Stimulated activated CD4-positive, alpha-beta T cell treated with anti-CD3 and anti-CD28 coated beads, Interleukin-12 subunit alpha, Interleukin-12 subunit beta, amount 100 ng/mL, for 4 hours (primary cell): ENCODE measurements at places on chromosomes 4 and X.
A peak's percentile ranks its signal among the peaks of the same experiment; 100 is the strongest.

GRCh38 chr4:167176723-167177367 is 57.4 kb downstream of the SPOCK3 start:
- DNase-seq: no peak

- peak; percentile 97 for DNase-seq
These were observed at the start of gene RPS3A for GRCh38 chr4:151099229-151099975. RPS3A (plus strand) TSS chr4:151099628; CDS start chr4:151099653, 25 bp downstream.

GRCh38 chr4:119204916-119205315 is 7.6 kb upstream of the USP53 start:
- DNase-seq: no peak

DNA sequence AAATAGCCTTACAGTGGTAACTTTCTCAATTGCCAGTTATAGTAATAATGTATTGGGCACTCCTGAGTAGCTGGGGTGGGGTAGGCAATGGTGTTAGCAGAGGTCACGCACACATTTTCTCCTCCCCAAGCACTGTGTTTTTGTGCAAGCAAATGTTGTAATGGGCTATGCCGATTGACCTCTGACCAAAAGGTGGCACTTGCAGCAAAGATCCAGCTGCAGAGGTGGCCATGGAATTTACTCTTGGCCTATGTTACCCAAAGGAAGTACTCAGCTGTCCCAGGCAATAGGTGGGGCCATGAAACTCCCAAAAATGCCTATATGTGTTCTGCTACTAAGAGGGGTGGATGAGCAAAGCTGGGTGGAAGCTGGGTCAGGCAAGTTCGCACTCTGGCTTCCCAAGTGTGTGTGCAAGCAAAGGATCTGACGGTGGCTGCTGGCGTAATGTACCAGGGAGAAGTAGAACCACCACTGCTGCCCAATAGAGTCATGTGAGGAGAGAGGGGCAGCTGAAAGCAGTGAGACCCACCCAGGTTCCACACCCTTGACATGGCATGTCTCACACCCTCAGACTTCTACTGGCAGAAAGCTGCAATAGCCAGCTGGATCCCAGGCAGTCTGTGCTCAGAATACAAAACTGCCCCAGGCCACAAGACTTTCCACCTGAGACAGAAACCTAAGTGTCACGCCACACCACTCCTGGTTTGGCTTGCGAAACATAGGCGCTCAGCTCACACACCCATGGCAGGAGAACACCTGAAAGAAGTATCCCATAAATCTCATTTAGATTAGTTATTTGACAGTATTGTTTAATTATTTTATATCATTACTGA is 353.3 kb upstream of the EMCN start:
- DNase-seq: no peak

GRCh38 chrX:130975947-130976346 is 72.9 kb upstream of the ENOX2 start:
- DNase-seq: no peak

GRCh38 chr4:34950926-34951325 is 1293.4 kb downstream of the ARAP2 start:
- DNase-seq: no peak

DNA sequence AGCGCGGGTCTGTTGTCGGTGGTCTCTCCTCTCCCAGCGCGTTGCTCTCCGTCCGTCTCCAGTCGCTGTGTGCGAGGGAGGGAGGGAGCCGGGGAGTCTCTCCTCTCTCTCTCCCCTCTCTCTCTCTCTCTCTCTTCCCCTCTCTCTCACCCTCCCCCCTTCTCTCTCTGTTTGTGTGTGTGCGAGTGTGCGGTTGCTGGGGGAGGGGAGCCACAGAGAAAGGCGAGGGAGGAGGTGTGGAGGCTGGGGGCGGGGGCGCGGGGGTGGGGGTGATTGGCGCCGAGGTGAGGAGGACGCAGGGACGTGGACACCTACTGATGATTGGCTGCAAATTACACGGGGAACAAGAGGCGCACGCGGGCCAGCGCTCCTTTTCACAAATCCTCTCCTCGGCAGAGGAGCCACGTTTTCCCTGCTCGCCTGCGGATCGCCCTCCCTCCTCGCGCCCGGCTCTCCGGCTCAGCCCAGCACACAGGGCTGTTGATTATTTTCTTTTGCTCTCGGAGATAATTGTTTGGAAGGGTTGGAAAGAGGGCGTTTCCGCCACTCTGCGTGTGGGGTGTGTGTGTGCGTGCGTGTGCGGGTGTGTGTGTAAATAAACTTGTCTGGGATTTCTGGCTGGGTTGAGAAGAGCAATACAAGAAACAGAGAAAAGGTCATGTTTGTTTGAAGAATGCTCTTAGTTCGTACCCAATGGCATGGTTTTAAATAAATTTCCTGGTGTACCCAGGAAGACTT is at the start of gene CXXC4:
CXXC4 (minus strand) TSS at position 73 of the 738 bp plus-strand sequence. CDS start 3,092 bp downstream, outside the sequence.
- DNase-seq: no peak

GRCh38 chrX:107707866-107708265 is 67.7 kb downstream of the TSC22D3 start:
- DNase-seq: no peak

DNA sequence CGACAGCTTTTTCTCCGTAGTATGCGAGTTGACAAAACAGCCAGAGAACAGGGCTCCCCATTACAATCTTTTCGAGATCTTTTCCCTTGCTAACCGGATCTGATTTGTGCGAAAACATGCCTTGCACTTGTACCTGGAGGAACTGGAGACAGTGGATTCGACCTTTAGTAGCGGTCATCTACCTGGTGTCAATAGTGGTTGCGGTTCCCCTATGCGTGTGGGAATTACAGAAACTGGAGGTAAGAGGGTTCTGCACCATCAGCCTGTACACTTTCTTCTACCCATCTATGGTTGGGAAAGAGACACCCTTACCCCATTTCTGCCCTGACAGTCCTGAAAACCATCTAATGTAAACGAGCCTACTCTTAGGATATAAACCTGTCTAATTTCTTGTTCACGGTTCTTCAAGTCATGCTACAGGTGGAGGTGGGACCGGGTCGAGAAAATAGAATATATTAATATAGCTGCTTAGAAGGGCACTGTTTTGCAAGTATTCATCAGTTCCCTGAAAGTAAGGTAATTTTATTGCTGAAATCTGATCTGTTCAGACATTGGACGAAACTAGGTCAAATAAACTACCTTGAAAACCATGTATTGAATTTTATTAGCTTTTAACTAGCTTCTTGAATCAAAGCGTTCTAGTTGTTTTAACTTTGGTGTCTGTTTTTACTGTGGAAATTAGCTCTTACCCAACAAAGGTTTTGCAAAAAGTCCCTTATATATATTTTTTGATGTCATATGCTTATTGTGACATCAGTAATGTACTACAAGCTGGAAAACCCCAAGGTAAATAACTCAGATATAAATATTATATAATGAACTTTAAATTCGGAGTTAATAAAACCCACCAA is 869 bp downstream of the TMEM184C start:
- DNase-seq: no peak

- no peak for DNase-seq
These were observed 399.0 kb downstream of the GBA3 start for GRCh38 chr4:23091711-23092110.

GRCh38 chrX:153400146-153401132 is 711 bp downstream of the PNMA6E start:
- peak; percentile 46 for DNase-seq

DNA sequence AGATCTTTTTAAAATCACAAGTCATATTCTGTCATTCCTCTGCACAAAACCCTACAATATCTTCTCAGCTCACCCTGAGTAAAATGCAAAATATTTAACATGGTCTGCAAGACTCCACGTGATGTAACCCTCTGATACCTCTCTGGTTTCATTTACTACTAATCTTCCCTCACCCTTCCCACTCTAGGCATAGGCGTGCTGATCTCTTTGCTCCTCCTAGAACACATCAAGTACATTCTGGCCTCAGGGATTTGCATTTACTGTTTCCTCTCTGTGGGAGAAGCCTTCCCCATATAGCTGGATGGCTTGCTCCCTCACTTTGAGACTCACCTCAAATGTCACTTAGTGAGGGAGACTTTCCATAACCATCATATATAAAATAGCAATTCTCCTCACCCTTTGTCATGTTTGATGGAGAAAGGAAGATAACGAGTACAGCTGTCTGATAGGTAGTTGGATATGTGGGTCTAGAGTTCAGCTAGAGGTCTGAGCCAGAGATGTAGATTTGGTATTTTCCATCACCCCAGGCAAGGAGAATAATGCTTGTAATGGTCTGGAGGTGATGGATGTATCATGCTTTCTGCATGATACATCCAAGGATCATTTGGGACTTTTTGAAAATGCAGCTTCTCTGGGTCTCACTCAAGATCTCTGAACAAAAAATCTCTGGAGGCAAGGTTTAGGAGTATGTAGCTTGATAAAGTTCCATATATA is 123.9 kb upstream of the VAMP7 start:
- no peak for DNase-seq

GRCh38 chr4:108685036-108685686 is 34.8 kb downstream of the OSTC start:
- no peak for DNase-seq

- no peak for DNase-seq
These were observed 398.1 kb upstream of the RPS6KA3 start for GRCh38 chrX:20664774-20665173.

- no peak for DNase-seq
These were observed 68.8 kb downstream of the SEC24D start for GRCh38 chr4:118767109-118767508.

GRCh38 chrX:42102586-42103282 is 179.4 kb upstream of the CASK start:
- no peak for DNase-seq

DNA sequence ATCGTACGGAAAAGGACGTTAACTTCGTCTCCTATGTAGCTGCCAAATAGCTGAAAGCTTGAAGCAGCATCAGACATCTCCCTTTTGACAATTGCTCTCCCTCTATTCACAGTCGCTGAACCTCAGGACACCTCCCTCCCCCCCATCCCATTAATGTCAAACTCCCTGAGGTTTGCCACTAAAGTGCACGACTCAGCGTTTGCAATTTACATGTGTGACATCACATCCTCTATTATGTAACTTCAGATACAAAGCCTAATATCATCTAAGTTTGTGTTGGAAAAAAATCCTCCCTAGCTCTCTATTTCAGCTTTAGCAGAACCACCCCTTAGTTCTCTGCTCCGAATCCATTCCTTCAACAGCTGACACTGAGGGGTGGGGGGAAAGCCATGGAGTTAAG is 5.5 kb upstream of the NR3C2 start:
- no peak for DNase-seq

DNA sequence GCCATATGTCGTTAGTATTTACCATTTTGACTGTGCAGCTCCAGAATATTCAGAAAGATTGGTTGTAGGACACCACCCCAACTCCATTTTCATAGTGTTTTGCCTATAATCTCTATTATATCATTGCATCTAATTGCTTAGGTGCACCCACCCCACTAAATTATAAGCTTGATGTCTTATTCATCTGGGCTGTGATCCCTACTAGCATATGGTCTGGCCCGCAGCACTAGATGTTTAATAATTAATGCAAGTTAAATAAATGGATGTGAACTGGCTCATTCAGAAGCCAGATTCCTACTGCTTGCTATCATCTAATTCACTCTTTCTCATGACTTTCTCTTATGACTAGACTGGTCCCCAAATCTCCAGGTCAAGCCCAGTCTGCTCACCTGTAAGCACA is 143.5 kb downstream of the RELL1 start:
- no peak for DNase-seq

- no peak for DNase-seq
These were observed 41.8 kb downstream of the NPY5R start for GRCh38 chr4:163385466-163385865.

GRCh38 chr4:40887764-40888131 is 138.0 kb downstream of the NSUN7 start:
- DNase-seq: no peak

DNA sequence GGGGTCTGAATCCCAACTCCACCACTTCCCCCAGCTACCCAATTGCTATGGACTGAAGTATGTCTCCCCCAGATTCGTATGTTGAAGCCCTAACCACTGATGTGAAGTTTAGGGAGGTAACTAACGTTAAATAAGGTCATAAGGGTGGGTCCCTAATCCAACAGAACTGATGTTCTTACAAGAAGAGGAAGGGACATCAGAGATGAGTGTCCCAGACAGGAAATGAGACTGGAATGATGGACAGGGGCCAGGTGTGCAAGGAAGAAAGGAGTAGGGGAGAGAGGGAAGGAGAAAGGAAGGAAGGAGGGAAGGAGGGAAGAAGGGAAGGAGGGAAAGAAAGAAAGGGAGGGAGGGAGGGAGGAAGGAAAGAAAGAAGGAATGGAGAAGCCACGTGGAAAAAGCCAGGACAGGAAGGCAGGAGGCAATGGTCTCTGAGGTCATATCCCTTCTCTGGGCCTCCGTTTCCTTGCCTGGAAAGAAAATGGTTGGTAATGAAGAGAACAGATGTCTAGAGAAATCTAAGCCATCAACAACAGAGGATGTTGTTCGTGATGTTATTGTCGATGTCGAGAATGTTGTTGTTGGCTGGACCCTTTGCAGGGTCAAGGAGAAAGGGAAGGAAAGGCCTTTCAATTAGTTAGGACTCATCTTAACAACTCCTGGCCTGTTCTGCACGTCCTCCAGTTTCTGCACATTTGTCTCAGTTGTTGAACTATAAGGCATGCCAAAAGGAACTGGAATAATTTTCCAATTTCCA is 59.0 kb upstream of the FGFBP2 start:
- no peak for DNase-seq

DNA sequence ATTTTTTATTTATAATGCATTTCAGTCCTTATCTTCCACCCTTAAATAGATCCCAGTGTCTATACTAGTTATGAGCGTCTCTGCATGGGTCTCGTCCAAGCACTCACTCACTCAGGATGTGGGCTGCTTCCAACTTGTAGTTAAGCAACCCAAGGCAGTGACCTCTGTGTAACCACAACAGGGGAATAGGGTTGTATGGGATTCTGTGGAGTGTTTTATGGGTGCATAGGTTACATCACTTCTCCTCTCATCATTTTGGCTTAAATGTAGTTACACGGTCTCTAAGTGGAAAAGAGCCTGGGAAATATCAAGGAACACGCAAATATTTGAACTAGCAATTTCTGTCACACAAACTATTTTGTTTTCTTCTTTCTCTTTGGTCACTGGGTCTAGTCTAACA is 931.0 kb downstream of the STIM2 start:
- no peak for DNase-seq

DNA sequence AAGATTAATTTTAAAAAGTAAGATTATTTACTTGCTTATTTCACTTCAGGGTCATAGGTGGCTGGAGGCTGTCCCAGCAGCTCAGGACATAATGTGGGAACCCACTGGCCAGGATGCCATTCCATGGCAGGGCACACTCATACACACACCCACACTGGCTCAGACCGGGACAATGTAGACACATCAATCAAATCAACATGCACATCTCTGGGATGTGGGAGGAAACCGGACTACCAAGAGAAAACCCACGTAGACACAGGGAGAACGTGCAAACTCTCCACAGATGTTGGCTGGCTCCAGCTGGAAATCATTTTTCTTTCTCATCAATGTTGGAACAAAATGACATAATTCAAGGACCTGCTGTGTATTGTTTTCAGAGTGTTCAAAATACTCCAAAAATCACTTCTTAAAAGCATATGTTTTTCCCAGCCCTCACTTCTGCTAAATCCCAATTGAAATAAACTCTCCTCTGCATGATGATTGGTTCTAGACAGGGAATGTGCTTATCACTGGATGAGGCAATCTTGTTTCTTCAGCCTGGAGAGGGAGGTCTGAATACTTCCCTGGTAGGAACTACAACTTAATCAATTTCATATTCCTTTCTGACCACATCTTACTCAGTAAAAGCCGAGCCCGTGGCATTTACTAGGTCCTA is 18.6 kb upstream of the CPE start:
- no peak for DNase-seq

GRCh38 chr4:10124167-10124930 is 7.8 kb upstream of the WDR1 start:
- DNase-seq: no peak
